NCI-H460 (cell line): ENCODE measurements at places on chromosomes 4 and X. TPM values are rescaled to one million over a fixed set of nuclear protein-coding genes. Genes with fewer than 3 reads are reported as not detected.

- no peak for DNase-seq
These were observed 2.7 kb downstream of the NHSL2 start for GRCh38 chrX:71913156-71913950.

CWH43 gene
- not detected in 2 replicates for total RNA-seq

DNA sequence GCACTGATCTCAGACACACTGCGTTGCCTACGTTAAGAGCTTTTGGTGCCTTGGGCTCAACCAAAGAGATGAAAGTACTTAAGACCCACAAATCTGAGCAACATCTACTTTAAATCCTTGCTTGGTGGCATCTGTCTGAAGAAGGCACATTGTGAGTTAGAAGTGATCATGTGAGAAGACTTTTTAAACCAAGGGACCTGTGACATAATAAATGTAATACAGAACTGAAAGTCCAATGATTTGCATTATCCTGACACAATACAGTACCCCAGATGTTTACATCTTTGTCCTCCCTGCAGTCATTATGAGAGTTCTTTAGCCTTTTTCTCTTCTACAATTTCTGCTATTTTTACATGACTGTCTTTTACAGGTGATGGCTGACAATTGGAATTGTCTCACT is 96.7 kb upstream of the FTHL17 start:
- DNase-seq: no peak

ALG13 gene
- total RNA-seq: 100 and 101 TPM in 2 replicates

GRCh38 chrX:19046343-19047215 is 62.7 kb upstream of the PHKA2 start:
- peak; percentile 71 for DNase-seq
